ENCODE measurements at places on chromosomes 3 and 15.

DNA sequence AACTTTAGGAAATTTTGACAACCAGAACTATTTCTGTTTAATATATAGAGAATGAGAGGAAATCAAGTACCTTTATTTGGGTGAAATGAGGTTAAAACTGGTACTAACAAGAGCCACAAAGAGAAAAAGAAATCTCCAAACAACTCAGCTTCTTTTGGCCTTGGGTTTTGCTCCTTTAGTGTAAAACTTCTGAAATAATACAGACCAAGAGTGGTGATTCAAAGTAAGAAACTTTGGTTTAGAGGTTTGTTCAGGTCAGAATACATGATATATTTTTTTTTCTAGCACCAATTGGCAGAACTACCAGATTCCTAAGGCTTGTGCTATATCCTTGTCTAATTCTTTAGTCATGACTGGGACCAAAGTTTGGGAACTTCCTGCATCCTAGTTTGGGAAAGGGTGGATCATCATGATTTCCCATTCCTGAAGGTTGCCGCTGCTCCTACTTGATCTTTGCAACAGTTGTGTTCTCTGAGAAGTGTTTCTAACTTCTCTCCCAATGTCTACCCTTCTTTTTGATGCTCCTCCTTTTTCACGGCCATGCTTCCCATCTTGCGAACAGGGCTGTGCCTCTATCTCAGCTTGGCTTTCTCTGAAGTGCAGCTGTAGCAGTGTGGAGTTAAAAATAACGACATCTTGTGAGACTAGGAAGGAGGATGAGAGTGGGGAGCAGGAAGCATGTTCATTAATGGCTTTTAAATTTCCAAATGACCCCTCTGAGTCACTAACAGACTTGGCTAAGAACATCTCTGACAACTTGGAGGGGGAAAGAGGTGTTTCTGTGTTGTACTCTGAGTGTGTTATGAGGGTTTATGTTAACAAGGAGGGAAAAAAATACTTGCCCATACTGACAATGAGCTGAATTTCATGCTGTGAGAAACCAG is 87.7 kb downstream of the KCNAB1 start:
- DNase-seq: no peak

- no peak for DNase-seq
These were observed 19.2 kb downstream of the EID1 start for GRCh38 chr15:48896869-48897814.

DNA sequence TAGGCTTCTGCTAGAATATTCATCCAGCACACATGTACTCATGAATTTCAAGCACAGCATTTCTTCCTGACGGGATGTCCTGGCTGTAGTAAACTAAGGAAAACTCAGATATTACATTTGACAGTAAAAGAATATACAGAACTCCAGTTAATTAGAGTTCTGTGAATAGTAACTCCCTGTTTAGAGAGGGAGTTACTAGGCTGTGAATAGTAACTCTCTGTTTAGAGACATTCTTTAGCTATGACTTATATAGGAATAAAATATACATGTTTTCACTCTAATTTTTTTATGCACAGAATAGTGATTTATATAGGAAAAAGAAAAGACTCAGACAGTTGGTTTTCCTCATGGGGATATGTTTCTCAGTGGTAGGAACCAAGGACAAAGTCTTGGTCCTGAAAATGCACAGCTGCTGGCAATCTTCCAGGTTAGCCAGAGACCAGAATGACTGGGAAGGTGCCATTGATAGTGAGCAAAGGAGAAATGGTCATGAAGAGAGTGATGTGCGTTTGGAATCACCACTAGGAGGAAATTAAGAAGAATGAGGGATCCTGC is 480.7 kb upstream of the THBS1 start:
- no peak for DNase-seq

DNA sequence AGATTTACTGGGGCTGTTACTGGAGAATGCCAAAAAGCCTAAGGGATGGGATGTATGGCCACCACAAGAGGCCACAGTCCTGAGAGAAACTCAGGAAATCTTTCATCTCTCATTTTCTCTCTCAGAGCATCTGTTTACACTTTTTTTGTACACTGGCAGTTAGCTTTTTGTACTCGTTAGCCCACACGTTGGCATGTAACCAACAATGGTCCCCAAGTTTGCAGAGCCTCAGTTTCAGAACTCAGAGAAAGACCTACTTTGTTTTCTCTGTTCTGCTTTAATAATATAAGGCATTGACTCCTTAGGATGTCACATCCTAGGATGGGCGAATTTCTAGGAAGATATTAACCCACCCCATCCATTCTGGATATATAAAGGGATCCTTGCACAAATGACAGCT is 183.5 kb downstream of the SUCNR1 start:
- no peak for DNase-seq

DNA sequence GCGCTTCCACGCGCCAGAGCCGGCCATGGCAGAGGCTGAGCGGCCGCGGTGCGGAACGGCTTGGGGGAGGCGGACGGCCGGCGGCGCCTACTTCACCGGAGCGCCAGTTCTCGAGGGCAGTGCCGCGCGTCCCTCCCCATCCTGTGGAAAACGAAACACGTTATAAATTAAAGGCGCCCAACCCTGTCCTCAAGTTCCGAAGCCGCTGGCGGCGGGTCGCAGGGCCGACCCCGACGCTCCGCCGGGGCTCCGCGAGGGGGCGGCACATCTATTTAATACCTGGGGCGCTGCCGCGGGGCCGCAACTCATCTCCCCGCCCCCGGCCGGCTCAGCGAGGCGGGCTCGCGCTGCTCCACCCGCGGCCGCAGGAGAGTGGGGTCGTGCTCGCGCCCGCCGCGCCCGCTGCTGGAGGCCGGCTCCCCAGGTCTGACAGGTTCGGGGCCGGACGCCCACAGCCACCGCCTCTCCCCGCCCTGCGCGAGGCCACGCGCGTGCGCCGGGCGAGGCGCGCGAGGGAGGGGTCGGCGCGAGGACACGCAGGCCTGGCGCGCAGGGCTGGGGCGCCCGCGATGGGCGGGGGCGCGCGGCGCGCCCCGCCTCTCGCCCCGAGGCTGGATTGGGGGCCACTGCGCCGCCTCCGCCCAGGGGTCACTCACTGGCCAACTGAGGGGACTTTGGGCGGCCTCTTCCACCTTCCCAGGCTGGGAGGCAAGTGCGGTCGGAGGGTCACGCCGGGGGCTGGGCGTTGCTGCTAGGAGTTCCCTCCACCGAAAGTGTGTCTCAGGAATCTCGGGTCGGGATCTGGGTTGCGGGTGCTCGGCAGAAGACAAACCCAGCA is at the start of gene SLC30A4:
Gene SLC30A4 (minus strand): TSS at position 428 of the 838 bp plus-strand sequence. CDS start 401 bp downstream, at position 27.
- peak; percentile 44 for DNase-seq

GRCh38 chr15:62845241-62846126 is 197.1 kb upstream of the TPM1 start:
- no peak for DNase-seq

DNA sequence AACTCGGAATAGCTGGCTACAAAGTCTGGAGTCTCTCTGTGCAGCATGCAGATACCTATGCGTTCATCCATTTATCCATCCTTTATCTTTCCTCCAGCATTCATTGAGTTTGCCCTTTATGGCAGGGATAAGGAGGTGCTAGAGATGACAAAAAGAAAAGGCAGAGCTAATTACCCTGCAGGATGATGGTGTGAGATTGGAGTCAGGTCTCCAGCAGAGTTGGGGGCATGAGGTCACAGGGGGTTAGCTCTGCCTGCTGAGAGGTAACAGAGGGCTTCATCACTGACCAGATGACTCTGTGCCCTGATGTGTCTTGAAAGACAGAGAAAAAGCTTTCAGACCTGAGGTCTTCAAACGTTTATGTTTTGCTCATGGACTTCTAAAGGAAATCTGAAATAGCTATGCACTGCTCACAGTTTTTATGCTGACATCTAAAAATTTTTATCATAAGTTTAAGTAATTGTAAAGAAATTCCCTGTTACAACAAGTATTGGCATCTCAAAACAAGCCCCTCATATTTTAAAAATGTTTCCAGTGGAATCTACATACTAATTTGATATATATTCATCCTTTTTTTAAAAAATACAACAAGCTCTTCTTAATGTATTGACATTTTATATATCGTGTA is 132.3 kb upstream of the ANKRD28 start:
- DNase-seq: no peak

- DNase-seq: no peak
These were observed 593 bp downstream of the FAM219B start for GRCh38 chr15:74906067-74906449.

DNA sequence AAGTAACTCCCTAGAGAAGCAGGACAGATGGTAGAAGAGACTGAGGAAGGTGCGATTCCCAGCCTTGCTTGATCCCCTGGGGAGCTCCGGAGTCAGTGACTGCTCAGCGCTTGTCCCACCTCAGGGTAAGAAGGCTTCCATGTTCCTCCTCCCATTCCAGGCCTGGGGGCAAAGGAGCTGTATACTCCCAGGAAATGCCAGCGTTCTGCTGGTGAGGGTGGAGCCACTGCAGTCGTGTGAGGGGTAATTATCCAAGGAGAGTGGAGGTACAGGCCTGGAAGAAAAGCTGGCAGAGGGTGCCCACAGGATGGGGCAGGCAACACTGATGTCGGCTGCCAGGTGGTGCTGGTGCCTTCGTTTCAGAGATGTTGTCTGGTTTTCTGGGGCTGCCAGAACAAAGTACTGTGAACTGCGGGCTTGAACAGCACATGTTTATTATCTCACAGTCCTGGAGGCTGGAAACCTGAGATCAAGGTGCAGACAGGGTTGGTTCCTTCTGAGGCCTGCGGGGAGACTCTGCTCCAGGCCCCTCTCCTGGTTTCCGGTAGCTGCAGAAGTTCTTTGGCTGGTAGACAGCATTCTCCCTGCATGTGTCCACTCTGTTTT is 12.1 kb upstream of the APBA2 start:
- no peak for DNase-seq

DNA sequence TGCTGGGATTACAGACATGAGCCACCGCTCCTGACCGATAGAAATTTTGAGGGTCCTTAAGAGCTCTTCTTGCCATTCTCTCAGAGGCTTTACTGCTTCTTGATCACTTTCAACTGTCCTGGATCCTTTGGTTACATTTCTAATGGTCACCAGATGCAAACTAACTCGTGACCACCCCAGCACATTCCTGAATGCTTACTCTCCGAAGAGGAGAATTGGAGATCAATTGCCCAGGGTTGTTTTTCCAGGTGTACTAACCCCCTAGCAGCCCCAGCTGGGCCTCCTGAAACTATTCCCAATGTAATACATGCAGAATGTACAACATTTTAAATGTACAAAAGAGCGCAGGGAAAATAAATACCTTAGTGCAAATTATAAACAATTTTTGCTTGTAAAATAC is 65.1 kb upstream of the TBL1XR1 start:
- no peak for DNase-seq

- DNase-seq: no peak
These were observed 140.0 kb downstream of the PDZRN3 start for GRCh38 chr3:73484656-73485248.

DNA sequence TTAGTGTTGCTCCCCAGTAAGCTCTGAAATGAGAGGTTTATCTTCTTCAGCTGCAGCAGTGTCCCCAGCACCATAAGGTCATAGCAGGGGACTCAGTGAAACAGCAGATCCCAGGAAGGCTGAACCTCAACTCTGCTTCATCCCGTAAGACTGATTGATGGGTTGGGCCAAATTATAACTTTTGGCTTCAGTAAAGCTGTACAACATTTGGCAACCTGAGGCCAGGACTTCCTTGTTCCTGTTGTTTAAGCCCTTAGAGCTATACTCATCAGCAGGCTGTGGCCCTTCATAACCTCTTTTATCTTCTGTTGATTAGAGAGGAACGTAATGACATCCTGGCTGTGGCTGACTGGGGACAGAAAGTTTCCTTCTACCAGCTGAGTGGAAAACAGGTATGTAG is 29.0 kb downstream of the IFT122 start:
- DNase-seq: no peak

DNA sequence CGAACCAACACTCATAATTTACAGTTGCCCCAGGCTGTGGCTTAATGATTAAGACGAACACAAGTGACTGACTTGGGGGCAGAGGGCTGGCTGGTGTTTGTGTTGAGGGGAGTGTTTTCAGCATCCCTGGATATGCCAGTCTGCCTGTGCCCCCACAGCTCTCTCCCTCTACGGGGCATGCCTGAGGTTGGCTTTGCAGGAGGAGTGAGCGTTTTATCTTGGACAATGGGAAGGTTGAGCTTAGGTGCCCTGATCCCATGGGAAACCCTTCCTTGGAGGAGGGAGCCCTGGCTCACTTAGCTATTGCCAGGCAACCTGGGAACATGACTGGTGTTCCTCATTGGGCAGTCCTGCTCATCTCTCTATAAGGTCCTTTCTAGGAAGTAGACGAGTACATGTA is 17.6 kb downstream of the FAM107A start:
- no peak for DNase-seq

DNA sequence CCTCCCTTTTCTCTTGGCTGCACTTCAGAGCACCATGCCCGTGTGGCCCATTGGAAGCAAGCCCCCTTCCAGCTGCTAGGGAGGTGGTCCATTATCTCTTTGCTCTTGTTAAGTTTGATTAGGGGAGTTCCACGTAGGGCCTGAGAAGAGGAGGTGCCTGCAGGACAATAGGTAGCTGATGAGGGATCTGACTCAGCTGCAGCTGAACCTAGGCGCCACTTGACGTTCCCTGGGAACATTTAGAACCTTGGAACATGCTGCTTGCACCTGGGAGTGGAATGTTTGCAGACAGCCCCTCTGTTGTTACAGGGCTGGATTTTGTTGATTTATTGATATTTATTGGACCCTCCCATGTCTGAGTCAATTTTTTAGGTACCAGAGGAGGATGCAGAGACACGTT is 4.7 kb downstream of the SMAD3 start:
- DNase-seq: no peak

DNA sequence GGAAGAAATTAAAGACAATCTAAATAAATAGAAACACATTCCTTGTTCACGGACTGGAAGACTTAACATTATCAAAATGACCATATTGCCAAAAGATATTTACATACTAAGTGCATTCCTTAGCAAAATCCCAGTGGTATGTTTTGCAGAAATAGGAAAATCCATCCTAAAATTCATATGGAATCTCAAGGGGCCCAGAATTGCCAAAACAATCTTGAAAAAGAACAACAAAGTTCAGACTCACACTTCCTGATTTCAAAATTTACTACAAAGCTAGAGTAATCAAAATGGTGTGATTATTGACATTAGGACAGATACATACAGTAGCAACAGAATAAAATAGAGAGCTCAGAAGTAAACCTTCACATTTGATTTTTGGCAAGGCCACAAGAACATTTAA is 515.5 kb downstream of the OCA2 start:
- DNase-seq: no peak

All from stimulated activated CD4-positive, alpha-beta T cell treated with anti-CD3 and anti-CD28 coated beads, Interleukin-12 subunit alpha, Interleukin-12 subunit beta, amount 100 ng/mL, for 48 hours (primary cell).